T-helper 1 cell (primary cell): ENCODE measurements at places on chromosomes 4 and X.

DNA sequence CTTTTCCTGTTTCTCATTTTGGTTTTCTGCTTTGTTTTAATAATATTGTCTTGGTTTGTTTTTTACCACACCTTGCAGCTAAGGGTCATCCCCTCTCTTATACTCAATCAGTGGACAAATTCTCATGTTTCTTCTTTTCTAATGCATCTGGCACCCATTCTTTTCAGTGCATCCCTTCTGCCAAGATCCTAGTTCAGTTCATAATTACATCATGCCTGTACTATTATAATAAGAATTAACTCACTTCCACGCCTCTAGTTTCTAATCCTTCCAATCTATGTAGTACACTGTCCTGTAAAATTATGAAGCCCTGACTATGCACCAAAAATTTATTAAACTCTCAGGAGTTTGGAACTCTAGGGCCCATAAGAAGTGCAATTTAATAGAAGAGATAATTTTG is 126.1 kb downstream of the FAT4 start:
- DNase-seq, result no peak

GRCh38 chr4:150769248-150769647 is 187.3 kb downstream of the MAB21L2 start:
- DNase-seq, result no peak

GRCh38 chrX:307261-308111 is 11.1 kb downstream of the GTPBP6 start:
- DNase-seq, result no peak

GRCh38 chr4:90824266-90825150 is 697.3 kb downstream of the CCSER1 start:
- no peak for DNase-seq

GRCh38 chr4:88891636-88892035 is 165.3 kb downstream of the FAM13A start:
- no peak for DNase-seq

- DNase-seq, result no peak
Observed at GRCh38 chr4:174537634-174538033, 15.3 kb upstream of the HPGD start.

GRCh38 chr4:153731239-153731638 is 28.6 kb downstream of the RNF175 start:
- no peak for DNase-seq

DNA sequence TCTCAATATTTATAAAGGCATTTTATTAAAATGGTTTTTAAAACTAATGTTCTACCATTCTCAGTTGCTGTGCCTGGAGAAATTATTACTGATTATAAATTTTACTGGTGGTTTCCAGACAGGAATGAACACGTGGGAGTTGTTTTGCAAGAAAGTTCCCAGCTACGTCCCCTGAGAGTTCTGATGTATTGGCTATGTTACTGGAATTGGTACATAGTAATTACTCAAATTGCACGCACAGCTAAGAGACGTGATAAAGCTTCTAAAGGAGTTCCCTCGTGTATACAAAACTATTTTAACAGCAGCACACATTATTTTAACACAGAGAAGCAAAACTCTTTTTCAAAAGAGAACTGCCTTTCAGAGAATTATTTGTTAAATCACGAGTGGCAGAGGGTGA is 292.2 kb downstream of the NLGN4X start:
- no peak for DNase-seq

DNA sequence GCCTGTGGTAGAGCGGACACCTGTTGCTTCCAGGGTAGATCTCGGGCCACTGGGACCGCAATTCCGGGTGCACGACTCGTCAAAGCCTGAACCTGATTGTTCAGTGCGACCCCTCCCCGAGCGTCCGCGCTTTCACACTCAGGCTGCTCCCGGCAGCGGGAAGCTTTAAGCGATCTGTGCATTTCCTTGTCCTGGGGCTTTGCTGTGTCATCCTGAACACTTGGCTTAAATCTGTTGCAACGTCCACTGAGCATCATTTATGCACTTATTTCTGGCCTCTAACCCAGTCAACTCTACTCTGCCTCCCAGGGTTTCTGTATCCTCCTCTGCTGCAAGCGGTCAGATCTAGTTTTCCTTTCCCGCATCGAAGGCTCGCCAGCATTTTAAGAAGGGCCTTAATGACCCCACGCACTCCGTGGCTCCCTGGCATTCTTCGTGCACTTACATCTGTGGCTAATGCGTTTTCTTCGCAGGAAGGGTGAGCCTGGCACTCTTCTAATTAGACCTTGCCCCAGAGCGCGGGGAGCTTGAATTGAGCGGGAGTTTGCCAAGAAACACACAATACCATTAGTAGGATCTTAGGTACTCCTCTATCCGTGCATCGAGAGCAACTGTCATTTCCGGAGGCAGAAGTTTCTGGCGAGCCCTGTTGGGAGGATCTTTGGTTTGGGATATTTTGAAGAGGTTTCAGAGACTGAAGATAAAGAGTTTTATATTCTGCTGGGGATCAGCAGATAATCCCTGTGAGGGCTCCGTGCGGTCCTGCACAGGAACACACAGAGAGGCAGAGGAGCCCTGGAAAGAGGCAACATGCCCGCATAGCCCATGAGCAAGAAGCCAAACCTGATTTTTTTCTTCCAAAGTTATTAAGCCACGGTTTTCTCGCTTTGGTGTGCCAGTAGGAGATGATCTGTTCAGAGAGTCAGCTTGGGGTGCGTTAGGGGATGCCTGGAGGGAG is 654 bp upstream of the DDIT4L start:
- no peak for DNase-seq

DNA sequence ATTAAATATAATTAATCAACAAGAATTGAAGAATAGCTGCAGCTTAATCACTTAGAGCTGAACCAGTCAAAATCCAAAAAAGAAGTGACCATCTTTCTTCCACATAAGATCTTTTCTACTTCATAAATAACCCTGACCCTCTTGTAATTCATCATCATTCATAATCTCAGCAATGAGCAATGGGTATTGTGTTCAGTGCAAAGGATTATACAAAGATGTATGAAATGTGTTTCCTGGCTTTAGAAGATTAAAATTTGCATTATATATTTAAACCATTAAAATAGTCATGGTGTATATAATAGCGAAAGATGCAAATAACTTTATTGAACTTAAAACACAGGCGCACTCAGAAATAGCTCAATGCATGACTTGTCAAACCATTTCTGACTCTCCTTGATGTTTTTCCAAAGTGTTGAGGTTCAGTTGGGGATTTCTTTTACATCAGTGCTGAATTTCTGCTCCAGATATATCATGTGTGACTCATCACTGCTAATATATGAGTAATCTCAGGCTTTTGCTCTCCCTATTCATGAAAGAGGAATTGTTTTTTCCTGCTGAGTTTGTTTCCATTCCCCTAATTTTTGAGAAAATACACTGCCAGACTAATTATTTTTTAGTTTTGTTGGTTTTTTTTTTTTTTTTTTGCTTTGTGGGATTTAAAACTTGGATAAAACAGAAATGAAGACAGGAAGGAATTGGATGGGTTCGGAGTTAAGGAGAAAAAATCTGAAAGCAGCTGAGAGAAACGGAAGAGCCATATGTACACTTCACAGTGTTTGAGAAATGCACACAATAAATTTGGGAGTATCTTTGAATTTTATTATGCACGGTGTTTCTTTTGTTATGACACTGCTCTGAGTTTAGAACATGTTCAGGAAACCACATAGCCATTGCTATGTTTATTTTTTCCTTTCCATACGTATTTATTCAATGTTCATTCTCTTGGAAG is 290.1 kb upstream of the PCDH7 start:
- no peak for DNase-seq

DNA sequence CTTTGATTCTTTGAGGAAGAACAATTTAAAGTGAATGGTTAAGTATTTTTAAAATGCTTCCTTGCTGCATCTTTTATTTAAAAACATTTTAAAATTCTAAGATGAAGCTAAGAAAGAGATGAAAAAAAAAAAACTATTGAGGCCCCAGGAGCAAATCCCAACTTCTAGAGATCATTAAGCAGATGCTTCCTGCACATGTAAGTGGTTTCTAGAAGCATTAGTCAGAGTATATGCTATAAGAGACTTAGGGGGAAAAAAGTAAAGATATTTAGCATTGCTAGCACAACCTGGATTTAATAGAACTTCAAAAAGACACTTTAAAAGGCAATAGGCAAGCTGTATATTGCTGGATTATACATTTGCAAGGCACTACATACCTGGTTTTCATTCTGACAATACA is 64.7 kb downstream of the ZNF827 start:
- DNase-seq, result no peak

- no peak for DNase-seq
Observed at GRCh38 chr4:168999809-169000208, 10.2 kb downstream of the CBR4 start.
